ENCODE measurements at places on chromosomes 2 and 18.

DNA sequence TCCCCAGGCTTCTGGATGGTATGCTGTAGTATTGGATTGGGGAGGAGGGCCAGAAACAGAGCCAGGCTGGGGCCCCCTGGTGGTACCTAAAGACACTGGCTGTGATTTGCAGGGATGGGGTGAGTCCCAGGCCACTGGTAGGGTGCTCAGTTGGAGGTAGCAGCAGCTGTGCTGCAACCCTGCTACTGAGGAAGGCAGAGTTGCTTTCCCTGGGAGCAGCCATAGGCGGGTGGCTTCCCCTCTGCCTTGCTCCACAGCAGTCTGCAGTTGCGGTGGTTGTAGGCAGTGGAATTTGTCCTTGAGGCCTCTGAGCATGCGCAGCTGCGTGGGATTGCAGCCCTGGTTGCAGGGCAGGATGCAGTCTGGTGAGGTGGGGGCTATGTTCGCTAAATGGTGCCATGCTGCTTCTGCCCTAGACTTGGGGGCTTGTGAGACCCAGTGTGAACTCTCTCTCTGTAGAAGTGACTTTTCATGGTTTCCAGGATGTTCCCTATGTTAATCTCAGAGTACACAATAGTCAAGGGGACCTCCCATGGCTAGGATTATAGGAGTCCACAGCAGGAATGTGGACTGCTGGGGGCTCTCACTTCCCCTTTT, 443.5 kb downstream of the XIRP2 start:
- no peak overlapping the region for H3K4me3 ChIP-seq
- no peaks in the 10 kb centered on the region for H3K27me3 ChIP-seq
- peak; percentile 22 for DNase-seq

DNA sequence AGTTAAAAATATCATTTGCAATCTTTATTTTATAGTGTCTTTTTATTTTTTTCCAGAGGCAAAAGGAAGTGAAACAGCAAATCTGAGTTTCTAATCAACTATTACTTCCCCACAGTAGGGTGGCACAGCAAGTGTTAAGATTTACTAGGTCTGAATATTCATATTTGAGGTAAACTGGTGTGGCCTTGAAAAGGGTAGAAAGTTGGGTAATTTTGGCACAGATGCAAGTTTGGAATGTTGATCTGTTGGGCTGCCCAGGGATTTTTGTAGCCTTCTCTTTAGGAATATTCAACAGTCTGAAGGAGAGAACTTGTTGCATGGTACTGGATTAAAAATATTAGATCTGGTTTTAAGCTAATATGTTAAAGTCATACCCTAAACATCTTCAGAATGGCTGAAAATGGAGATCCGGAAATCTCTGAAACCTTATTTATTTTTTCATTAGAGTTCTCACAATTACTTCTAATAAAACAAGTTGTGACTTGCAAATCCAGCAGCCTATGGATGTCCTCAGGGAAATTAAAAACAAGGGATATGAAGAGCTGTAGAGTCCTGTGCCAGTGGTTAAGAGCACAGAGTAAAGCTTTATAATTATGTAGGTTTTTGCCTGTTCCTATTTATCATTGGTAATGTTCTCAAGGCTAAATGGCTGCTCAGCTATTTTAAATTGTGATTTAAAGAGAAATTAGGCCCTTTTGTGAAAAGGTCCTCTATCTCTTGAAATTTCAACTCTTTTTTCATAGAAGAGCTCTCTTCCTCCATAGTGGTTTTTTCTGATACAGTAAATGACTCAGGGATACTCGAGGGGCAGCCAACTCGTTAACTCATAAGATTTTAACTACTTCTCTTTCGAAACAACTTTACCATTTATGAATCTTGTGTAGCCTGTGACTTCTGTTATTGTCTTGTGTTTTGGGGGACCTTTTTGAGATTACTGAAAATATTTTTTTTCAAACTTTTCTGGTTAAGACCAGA, 11.0 kb downstream of the TANK start:
- no peaks in the 10 kb centered on the region for H3K27me3 ChIP-seq
- no peak for DNase-seq
- H3K4me3 ChIP-seq = no peak overlapping the region
- peaks cover 3% of the 10 kb centered on the region for H3K36me3 ChIP-seq

GRCh38 chr18:26536032-26536431, 12.3 kb downstream of the KCTD1 start:
- DNase-seq = peak; percentile 51
- no peaks in the 10 kb centered on the region for H3K36me3 ChIP-seq
- no peak overlapping the region for H3K4me3 ChIP-seq
- no peak overlapping the region for H3K27ac ChIP-seq

GRCh38 chr2:75595541-75596395, 35.0 kb upstream of the EVA1A start:
- H3K27me3 ChIP-seq = no peaks in the 10 kb centered on the region
- peak; percentile 90 for DNase-seq
- H3K4me1 ChIP-seq = peaks cover 67% of the 10 kb centered on the region
- no peaks in the 10 kb centered on the region for H3K36me3 ChIP-seq
- peak overlapping the region; percentile 53 for H3K27ac ChIP-seq
- H3K4me3 ChIP-seq = no peak overlapping the region

DNA sequence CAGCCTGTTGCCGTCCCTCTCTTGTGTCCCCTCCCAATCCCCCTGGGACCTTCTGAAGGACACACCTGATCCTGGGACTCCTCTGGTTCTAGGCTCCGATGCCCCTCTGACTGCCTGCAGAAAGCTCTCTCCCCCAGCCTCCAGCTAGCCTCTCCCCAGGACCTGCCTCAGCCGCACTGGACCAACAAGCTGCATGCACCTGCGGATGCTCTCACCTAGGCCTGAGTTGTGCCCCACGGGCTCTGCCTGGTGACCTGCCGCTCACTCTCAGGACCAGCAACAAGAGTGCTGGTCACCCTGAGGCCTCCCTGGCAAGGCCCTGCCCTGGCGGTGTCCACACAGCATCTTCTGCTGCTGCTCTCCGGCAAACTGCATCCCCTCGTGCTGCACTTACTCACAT, 63.0 kb downstream of the EIPR1 start:
- no peaks in the 10 kb centered on the region for H3K4me1 ChIP-seq
- DNase-seq = no peak

DNA sequence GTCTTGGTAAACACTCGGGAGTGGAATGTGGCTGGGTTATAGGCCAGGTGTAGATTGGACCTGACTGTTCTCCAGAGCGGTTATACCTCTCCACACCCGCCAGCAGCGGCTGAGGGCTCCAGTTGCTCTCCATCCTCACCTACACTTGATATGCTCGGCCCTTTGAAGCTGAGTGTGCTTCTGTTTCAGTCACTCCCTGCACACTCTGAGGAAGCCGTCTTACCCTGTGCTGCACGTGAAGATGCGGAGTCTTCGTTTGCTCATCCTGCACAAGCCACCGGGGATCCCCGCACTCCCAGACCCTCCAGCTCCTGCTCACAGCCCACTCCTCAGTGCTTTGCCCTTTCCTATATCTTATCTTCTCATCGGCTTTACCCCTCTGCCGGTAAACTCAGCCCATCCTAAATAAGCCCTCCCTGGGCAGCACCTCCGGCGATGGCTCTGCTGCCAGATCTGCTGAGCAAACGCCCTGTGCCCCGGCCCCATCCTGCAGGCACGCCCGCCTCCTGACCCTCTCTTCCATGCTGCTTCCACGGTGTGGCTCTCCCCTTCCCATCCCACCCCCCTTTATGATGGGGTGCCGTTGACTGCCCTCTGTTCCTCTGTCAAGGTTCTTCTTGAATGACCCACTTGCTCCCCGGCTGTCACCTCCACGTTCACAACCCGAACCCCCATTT, 47.3 kb upstream of the ODC1 start:
- H3K4me1 ChIP-seq = peaks cover 40% of the 10 kb centered on the region
- no peak overlapping the region for H3K27ac ChIP-seq
- no peaks in the 10 kb centered on the region for H3K27me3 ChIP-seq
- DNase-seq = no peak
- H3K4me3 ChIP-seq = no peak overlapping the region
- H3K36me3 ChIP-seq = no peaks in the 10 kb centered on the region
